ENCODE measurements at places on chromosomes 5 and 9.

GRCh38 chr9:93505541-93506132 lies 52.3 kb upstream of the FAM120AOS start:
- DNase-seq: no peak

- no peak for DNase-seq
Observed at GRCh38 chr5:133905424-133905823, 63.0 kb downstream of the C5orf15 start.

DNA sequence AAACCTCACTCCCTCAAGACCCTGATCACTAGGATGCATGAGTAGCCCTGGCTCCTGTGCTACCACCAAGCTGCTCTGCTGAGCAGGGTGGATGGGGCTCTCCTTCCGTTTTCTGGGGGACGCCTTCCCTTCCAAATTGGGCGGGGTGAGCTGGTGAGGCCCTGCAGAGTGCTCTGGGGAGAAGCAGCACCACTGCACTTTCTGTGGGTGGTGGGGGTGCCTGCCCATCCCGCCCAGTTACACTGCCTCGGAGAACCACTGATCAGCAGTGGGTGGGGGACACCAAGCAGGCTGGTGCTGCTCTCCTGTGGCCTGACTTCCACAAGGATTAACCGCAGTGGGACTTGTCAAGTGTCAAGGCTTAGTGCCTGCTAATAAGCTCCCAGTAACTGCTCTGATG lies 19.0 kb downstream of the GFPT2 start:
- DNase-seq: no peak

GRCh38 chr9:108003526-108003925 lies 514.0 kb upstream of the KLF4 start:
- DNase-seq: no peak

- peak; percentile 76 for DNase-seq
Observed at GRCh38 chr9:2053883-2054845, 39.0 kb downstream of the SMARCA2 start.

GRCh38 chr5:173693670-173694069 lies 77.2 kb upstream of the BOD1 start:
- DNase-seq: no peak

DNA sequence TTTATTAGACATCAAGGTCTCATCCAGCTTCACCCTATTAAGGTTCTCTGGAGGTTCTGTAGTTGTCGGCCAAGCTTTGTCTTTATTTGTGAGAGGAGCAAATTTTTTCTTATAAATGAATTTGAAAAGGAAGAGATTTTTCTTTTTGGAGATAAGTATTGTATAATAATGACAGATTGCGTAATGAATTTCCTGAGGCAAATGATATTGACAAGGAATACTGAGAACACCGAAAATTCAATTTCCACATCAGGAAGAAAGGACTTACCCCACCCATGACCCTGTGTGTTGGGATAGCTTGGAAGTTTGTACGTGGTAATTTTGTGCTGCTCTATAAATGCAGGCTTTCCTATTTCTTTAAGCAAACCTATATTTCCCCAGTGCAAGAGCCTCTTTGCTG lies 53.5 kb downstream of the MAMDC2 start:
- DNase-seq: no peak

DNA sequence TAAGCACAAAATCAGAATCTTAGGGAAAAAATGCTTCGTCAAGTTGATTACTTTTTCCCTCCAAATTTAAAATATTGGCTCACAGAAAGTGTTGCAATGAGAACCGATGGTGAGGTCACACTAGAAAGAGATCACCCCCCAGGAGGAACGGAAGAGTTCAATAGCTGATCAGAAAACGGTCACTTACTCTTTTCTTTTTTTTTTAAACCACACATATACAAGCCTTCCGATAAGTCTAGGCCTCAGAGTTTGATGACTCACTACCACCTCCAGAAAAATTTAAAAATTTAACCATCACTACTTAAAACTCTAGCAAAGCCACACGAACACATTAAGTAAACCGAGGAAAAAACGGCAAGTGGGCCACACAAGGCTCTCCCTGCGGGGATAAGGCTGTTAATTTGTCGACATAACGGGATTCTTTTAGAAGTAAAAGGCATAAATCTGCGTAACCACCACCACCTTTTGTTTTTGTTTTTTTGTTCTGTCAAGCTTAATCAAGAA lies 1.2 kb downstream of the SURF4 start:
- peak; percentile 82 for DNase-seq

DNA sequence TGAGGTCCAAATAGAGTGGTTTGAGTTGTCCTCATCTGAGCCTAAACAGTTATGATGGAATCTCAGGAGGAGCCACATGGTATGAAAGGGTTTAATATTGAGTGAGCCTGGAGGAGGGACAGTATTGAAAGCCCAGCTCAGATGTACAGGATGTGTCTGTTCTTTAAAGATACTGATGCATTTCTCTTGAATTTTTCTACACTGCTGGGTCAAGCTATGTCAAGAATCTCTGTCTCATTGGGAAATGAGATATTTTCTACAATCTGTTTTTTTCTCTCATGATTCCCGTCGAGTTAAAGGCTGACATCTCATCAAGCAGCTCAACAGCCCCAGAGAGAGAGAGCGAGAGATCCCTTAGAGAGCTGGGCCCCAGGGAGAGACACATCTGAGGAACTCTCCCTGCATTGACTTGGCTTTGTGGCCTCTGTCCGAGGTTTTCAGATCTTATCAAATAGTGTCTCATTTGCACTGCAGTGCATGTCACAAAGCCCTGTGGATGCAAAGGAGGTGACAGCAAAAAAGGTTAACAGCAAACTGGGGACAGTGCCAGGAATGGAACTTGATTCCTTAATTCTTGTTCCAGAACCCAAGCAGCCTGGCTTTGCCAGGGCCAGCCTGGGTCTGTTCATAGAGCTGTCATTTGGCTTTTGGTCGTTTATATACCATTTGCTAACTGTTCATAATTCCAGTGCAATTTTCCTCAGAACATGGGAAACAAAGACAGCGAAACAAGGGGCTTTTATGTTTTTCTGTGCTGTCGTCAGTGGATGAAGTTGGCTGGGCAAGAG lies 19.0 kb upstream of the ACTBL2 start:
- DNase-seq: peak; percentile 51

DNA sequence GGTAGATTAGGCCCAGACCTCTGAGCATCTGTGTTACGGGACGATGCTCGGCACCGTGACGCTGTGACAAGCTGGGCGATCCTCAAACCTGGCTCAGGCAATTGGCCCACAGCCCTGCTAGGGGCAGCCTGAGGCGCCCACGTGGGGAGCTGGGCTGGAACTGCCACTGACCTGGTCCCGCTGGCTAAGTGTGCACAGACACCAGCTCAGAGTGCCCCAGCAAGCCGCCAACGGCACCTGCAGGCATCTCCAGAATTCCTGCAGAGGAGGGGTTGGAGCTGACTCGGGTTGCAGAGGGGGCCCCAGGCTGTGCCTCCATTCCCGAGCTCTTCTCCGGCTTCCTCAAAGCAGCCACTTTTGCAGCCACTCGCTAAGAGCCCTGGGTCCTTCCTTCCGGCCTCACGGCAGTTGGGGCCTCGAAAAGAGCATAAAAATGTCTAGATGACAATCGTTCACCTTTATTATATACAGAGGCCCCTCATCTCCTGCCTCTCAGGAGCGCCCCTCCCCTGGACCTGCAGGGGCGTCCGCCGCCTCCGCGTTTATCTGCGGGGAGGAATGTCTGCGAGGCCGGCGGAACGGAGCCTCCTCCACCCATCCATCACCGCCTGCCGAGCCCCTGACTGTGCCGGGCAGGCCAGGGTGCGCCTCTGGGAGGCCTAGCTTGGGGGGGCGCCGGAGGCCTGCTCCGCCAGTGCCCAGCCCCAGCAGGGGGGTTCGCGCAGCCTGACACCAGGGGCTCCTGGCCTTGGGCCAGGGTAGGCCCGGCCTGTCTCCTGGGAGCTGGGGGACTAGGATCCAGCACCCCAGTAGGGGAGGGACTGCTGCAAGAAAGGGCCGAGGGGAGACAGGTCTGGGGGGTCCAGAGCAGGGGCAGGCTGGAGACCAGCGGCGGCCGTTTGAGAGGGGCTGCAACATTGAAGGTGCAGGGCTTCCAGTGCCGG lies 144.9 kb downstream of the BARX1 start:
- DNase-seq: no peak

DNA sequence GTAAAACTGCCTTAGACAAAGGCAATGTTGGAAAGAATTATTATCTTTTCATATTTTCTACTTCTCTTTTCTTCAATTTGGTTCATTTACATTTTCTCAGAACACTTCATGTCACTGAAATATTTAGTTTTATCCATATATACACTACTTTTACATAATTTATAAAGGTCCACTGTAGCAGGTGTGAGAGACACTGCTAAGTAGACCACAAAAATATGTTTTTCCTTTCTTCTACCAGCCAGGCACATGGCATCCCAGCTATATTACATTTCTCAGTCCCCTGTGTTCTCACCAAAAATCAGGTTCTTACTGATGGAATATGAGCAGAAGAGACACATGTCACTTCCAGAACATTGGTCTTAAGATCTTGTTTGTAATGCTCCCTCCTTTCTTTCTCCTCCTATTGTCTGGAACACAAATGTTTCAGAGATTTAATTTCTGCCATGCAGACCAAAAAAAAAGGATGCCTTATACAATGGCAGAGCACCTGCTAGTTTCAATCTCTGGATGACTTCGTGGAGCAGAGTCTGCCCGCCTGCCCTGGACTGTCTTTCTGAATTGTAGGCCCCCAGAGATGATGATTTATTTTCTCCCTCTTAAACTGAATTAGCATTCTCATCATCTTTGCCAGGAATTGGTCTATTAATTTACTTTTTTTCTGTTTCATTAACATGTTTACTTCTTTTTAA lies 125.4 kb upstream of the ACOT12 start:
- DNase-seq: no peak

DNA sequence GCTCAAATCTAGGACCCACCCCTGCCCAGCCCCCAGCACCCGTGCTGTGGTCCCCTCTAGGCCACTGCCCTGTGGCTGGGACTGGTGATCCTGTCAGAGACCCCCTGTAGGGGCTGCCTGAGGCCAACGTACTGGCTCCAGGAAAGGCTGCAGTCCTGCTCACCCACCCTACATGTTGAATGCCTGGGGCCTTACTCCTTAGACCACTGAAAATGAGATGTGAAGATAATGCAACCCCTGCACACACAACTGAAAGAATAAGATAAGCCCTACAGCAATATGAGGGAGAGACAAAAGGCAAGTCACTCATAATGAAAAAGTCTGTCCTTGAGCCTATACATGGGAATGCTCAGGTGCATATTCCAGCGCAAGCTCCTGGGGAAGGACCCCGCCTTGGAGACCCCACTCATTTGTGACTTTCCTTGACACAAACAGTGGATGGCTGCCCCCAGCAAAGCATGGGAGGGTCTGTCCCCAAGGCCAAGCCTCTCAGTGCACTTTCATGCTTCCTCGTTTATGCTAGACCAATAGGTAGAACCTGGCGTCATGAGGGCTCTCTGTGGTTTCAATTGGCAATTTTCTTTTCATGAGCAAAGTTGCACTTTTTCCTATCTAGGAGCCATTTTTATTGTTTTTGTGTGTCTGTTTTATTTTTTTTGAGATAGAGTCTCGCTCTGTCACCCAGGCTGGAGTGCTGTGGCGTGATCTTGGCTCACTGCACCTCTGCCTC lies 12.5 kb upstream of the WNK2 start:
- DNase-seq: peak; percentile 15

DNA sequence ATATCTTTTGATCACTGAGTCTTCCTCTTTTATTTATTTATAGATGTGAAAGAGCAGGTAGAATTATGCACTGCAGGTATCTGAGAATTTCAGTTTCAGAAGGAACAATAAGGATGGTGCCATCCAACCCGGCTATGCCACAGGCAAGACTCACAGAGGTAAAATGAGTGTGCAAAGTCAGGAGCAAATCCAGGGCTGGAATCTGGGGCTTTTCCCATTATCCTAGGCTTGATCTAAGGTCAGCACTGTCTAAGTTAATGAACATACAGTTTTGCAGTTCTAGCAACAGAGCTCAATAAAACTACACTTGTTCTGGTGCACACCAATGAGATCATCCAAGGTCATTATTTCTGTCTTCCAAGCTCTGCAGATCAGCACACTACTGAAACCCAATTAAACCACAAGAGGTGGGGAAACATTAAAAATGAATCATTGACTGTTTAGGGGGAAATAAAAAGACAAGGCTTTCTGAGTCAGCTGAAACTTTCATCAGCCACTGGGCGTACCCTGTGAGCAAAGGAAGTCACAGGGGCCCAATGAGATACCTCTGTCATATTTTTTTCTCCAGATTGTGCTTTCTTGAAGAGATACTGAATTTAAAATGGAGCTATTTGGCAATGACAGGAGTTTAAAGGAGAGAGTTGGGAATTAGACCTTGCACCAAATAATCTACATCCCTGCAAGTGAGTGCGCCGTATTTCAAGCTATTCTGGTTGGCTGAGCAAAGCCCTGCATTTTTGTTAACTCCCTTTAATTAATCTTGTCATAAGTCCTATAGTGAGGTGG lies 662.2 kb upstream of the ZNF608 start:
- peak; percentile 37 for DNase-seq

- peak; percentile 80 for DNase-seq
Observed at GRCh38 chr9:99660191-99660636, 161.5 kb upstream of the NR4A3 start.

GRCh38 chr9:223152-223551 lies 8.5 kb downstream of the DOCK8 start:
- peak; percentile 29 for DNase-seq

GRCh38 chr5:1288439-1289335 lies 6.2 kb downstream of the TERT start:
- DNase-seq: no peak

- DNase-seq: peak; percentile 7
Observed at GRCh38 chr5:36658038-36658756, 51.8 kb downstream of the SLC1A3 start.

DNA sequence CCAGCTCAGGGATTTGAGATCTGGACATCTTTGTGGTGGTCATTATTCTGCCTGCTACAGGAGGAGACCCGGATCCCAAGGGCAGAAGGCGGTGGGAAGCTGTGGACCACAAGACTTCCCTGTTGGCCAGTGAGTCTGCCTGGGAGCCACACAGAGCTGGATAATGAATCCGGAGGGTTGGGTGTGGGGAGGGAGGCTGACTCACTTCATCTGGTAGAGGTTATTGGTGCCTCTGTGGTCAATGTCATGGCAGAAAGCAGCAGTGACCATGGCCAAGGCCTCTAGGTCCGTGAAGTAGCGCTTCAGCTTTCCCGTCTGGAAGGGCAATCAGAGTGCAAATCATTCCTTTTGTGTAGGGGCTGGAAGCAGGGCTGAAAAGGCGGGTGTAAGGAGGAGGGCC lies 58.5 kb downstream of the PDE6A start:
- DNase-seq: no peak

DNA sequence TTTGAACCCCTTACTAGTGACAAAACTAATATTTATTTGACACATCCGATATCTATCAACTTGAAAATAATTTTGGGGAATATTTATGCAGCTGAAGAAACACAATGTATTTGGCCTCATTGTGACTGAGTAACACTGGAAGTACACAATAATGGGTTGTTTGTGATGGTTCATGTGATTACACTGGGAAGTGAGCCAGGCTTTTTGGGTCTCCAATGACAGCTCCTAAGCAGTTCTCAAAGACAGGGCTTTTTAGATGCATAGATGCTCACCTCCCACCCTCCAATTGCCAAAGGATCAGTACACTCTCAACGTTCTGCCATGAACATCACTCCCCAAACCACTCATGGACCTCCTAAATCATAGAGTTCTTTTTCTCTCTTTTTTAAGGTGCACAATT lies 170.0 kb downstream of the SLC24A2 start:
- no peak for DNase-seq

- DNase-seq: peak; percentile 56
Observed at GRCh38 chr5:134249469-134250379, 23.9 kb upstream of the PPP2CA start.

Measured in common myeloid progenitor, CD34-positive (primary cell).